ENCODE measurements at places on chromosomes 7 and 10.

- no peak for DNase-seq
Measured at GRCh38 chr10:44180321-44181168, 204.4 kb downstream of the CXCL12 start.

DNA sequence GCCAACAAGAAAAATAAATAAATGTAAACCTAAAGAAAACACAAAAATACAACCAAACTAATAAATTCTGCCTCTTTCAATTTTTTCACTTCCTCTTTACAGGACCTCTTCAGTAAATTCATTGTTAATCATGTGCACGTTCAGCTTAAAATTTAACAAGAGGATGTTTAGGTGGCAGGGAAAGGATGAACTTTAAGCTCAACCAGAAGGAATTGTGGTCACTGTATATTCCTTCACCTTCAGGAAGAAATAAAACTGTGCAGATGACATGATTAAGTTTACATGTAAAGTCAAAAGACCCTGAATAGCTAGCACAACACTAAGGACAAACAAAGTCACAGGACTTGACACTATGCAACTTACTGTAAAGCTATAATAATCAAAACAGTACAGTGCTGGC is 33.0 kb downstream of the KIF5B start:
- DNase-seq = no peak

DNA sequence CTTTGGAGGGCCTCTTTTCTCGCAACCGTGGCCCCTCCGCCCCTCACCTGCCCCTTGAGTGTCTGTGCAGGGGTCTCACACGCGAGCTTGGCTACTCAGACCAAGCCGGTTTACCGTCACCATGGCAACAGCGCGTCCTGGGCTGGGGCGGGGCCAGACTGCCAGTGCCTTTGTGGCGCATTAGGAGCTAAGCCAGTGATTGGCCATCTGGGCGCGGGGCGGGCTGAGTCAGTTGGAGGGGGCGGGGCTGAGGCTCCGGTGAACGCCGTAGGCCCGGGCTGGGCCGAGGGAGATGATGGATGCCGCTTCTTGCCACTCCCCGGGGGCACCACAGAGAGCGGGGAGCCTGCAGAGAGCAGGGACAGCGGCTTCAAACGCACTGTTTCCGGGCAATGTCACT is 48.7 kb upstream of the FXYD4 start:
- DNase-seq = peak; percentile 94

DNA sequence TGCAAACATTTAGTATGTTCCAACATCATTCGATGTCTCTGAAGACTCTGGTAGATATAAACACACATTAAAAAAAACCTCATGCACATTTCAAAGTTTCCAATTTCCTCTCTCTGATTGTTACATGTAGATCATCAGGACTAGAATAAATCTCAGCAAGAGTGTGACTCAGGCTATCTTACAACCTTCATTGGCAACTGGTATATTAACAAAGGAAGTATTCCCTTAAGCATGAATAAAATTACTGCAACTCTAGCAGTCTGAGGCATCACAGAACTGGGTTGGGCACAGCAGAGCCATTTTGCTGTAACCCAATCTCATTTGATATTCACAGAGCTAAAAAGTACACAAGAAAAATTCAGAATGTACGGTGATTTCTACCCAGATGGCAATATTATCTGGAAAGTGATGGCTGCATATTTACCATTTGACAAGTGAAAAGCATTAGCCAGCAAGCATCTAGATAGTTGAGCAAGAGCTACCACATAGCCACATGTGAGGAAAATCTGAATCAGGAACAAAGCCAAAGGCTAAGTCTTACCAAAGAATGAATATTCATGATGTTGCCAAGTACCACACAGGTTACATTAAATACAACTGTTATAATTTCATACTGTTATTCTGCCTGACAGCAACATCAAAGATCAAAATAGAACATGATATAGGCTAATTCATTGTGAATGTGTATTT is 232.2 kb downstream of the CRPPA start:
- DNase-seq = no peak

- no peak for DNase-seq
Measured at GRCh38 chr10:48279081-48279751, 4.7 kb upstream of the FRMPD2 start.

GRCh38 chr10:6123532-6123931 is 34.7 kb downstream of the RBM17 start:
- DNase-seq = no peak

- peak; percentile 11 for DNase-seq
Measured at GRCh38 chr7:82616059-82616728, 172.6 kb upstream of the CACNA2D1 start.

- DNase-seq = no peak
Measured at GRCh38 chr7:80387634-80388193, 124.2 kb downstream of the GNAT3 start.

DNA sequence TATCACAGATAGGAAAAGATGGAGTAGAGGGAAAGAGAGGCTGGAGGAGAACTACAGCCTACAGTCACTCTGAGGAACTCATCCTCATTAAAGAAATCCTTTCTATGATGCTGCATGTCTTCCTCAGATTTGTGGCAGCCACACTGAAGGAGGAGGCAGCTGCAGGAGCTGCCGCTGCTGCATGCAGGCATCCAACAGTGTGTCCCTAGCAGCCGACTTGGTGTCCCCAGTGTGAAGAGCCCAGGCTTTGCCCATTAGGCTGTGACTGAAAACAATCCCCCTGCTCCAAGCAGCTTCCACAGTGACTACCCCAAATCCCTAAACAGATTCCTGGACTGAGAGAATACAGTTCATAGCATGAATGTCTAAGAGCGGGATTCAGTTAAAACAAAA is 23.1 kb downstream of the SKIDA1 start:
- DNase-seq = peak; percentile 40

GRCh38 chr10:62079885-62080559 is 178.5 kb downstream of the ARID5B start:
- DNase-seq = no peak

DNA sequence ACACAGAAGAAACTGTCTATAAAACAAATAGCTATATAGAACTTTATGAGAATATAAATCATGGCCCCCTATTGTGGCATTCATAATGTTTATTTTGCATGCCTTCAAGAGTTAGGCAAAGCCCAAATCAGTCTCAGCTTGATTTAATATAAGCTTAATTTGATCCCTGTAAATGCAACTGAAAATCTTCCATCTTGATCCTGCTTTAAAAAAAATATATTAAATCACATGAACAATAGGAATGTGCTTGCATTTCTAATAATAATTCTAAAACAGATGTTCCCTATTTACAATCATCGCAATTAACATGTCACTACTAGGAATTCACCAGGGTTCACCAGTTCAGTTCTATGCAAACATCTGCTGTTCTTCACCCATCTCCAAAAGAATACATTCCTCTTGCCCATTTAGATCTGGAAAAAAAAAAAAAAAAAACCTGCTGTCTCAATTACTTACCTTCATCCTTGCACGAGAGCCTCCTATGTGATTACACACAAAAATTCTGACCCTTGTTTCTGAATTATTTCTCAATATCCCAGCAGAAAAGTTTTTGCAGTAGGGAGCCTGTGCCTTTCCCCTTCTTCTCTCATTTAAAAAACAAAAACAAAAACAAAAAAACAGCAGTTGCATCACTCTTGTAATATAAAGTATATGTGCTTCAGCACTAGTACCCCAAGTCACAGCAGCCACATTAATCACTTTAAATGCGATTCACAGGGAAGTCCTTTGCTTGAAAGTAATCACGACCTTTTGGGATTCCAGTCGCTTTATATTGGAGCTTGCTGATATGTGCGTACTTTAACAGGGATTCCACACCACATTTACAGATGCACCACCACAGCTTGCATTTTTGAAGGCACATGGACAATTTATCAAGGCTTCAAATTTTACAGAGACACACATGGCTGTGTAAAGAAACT is 194.8 kb upstream of the KMT2E start:
- peak; percentile 39 for DNase-seq

DNA sequence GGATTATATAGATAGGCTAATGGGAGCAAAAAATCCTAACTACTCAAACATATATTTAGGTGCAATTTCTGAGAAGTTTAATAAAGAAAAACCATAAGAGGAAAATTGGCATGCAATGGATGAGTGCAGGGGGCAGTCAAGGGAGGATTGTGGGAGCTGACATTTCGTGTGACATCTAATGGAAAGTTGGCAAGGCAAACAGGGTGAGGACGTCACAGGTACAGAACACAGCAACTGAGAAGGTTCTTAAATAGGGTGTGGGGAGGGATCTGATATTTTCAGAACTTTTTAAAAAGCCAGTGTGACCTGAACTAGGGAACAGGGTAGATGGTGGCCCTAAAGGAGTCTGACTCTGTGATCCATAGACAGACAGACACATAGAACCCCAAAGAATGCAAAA is 194.9 kb upstream of the GLI3 start:
- no peak for DNase-seq

GRCh38 chr7:138468244-138469123 is 8.4 kb downstream of the TRIM24 start:
- DNase-seq = peak; percentile 79

DNA sequence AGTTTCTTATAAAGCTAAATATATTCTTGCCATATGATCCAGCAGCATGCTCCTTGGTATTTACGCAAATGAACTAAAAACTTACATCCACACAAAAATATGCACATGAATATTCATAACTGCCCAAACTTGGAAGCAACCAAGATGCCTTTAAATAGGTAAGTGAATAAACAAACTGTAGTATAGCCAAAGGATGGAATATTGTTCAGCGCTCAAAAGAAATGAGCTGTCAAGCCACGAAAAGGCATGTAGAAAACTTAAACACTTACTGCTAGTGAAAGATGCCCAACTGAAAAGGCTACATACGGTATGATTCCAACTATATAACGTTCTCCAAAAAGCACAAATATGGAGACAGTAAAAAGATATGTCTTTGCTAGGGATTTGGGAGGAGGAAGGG is 12.7 kb downstream of the THSD7A start:
- DNase-seq = no peak

- DNase-seq = peak; percentile 59
Measured at GRCh38 chr7:21256310-21256877, 171.5 kb upstream of the SP4 start.

- DNase-seq = no peak
Measured at GRCh38 chr7:69710768-69711438, 112.6 kb downstream of the AUTS2 start.

DNA sequence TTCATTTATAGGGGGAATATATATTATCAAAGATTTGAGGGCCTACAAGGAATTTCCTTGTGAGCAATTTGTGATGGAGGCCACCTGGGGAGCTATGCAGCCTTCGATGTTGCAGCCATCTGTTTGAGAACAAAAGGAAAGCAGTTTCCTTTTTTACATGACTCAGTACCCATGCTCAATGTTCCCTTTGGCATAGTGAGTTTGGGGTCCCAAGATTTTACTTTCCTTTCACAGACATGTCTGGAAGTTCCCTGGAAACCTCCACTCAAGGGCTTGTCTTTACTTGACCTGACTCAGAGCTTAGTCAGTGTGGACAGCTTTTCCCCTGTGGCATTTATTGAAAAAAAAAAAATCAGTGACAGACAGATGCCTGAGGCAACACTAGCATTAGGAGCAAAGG is 73.5 kb upstream of the VIPR2 start:
- no peak for DNase-seq

GRCh38 chr7:112361154-112361553 is 89.1 kb upstream of the IFRD1 start:
- DNase-seq = no peak

DNA sequence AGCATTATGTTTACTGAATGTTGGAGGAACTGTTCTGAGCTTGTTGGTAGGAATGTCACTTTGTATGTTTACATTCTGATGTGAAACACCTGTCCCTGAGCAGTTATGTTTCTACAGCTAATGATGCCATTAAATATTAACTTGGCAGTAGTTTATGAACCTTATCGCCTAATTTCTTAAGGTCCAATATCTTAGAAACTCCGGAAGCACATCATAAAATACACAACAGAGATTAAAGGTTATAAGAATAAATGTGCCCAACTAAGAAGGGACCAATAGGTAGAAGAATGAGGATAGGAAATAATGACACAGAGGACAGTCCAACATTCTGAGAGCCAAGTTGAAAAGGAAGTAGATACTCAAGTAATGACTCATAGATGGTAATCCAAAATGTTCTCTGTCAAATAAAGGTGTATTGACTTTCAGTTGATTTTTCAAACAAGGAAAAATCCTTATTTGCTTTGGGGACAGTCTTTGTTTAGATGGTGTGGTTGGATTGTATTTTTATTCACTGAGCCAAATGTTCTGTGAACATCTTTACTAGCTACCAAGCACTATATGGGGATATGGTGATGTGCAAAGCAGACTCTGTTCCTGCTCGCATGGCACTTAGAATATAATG is 31.9 kb downstream of the LCOR start:
- DNase-seq = no peak

- DNase-seq = no peak
Measured at GRCh38 chr10:70457759-70458305, 16.4 kb upstream of the NODAL start.

DNA sequence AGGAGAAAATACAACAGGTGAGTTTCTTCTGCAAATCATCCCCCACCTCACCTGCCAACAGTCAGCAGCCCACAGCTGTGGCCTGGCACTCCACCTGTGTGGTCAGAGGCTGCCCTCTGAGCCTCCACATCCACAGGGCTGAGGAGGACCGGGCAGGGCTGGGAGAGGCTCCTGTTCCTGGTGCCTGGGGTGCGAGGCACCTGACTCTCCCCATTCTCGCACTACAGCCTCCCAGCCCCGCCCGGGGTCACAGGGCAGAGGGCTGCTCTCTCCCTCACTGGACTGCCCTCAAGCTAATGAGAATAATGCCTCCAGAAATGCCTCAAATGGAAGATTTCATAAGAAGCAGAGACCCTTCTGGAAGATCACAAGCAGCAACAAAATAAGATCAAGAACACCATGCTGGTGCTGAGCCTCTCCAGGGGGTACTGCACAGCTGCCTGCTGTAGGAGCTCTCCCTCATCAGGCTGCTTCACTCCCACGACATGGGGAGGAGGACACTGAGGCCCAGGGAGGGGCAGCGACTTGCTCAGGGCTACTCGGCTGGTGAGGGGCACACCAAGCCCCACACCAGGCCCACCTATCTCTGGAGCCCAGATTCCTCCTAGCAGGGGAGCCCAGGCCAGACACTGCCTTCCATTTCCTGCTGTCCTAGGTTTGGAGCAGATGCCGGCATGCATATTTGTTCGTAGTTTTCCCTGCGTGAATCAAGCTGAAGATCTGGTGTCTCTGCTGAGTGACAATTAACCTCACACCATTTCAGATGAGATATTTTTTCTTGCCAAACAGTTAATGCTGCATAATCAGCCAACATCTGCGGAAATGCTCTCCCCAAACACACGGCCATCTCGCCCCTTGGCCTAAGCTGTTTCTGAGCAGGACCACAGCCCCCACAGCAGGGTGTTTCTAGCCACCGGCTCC is 76.5 kb downstream of the FAM53B start:
- DNase-seq = no peak

DNA sequence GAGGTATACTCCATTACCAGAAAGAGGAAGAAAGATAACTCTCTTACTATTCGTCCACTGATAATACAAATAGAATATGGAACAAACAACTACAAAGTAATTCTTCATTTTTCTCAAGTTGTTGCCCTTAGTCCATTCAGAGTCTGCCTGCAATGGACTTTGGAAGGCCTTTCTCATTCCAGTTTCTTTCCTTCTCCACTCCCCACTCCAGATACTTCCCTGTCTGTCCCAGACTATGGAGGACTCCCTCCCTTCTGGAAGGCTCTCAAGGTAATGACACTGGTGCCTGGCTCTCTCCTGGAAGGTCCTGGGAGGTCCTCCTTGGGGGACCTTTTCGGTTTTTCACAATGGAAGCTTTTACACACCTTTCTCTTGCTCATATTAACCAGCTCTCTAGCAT is 167.8 kb downstream of the SDHAF3 start:
- no peak for DNase-seq

Data from NCI-H82 (cell line).